Tongue (tissue), 3 donors: ENCODE measurements at places on chromosomes 12 and 14.

GRCh38 chr14:72308967-72309485 lies 376.8 kb downstream of the RGS6 start:
- DNase-seq, result no peak

DNA sequence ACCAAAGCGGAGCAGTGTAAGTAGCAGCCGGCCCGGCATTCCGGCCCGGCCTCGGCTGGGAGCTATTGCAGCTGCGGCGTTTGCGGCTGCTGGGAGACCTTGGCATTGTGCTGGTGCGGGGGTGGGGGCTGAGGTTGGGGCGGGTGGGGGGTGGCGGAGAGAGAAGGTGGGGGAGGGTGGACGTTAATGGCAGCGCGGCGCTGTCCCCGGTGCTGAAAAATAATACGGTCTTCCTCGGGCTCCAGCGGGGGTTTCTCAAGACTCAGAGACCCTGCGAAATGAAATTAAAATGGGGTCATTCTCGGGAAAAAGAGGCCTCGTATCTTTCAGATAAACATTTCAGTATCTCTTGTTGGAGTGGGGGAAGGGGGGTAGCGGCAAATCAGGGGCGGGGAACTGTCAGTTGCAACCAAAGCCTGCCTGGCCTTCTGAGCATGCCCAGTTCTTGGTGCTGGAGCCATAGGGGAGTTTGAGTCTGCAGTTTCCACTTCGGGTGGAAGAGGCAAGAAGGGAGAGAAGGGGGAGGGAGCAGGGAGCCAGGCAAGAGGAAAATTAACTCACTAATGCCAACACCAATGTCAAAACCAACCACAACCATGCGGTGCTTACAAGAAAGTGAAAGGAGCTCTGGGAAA lies 414 bp downstream of the UNC79 start:
- DNase-seq, result peak; percentile 70

DNA sequence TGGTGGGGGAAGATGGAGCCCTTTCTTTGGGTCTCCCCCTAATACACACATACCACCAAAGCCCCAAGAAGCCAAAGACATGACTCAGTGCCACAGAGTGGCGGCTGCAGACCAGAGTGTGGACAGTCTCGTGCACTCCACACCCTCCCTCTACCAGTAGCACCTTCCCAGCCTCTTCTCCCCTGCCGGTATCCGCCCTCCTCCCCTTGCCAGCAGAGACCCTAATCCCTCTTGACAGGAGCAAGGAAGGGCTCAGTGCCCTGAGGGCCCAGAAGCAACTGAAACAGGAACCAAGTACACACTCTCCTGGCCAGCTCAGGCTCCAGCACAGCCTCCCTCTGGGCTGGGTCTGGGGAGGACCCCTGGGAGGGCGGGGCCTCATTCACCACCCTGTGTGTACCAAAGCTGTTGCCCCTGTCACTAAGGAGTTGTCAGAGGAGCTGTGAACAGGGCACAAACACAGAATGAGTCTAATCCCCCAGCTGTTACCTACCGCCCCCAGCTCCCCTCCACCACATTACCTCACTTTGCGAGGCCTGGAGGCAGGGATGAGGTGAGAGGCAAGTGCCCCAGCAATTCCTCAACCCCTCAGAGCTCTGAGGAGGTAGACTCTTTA lies 8.2 kb downstream of the SPRYD3 start:
- peak; percentile 82 for DNase-seq

DNA sequence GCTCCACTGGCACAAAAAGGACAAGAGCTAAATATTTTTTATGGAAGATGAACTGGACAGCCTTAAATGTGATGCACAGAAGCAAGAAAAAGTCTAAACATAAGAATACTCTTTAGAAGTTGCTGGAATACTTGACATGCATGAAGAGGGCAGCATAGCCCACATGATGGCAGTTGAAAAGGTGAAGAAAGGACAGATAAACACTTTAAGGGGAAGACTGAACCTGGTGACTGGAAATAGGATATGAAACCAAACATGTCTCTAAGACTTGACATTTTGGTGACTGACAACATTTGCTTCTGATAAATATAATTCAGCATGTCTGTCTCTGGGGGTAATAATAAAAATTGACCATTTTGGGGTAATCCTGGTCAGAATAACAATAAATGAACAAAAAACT lies 273.1 kb downstream of the CCDC91 start:
- no peak for DNase-seq

- DNase-seq, result no peak
Observed at GRCh38 chr14:64229489-64229888, 64.7 kb downstream of the ESR2 start.

- DNase-seq, result no peak
Observed at GRCh38 chr12:85394809-85395208, 114.8 kb downstream of the ALX1 start.

DNA sequence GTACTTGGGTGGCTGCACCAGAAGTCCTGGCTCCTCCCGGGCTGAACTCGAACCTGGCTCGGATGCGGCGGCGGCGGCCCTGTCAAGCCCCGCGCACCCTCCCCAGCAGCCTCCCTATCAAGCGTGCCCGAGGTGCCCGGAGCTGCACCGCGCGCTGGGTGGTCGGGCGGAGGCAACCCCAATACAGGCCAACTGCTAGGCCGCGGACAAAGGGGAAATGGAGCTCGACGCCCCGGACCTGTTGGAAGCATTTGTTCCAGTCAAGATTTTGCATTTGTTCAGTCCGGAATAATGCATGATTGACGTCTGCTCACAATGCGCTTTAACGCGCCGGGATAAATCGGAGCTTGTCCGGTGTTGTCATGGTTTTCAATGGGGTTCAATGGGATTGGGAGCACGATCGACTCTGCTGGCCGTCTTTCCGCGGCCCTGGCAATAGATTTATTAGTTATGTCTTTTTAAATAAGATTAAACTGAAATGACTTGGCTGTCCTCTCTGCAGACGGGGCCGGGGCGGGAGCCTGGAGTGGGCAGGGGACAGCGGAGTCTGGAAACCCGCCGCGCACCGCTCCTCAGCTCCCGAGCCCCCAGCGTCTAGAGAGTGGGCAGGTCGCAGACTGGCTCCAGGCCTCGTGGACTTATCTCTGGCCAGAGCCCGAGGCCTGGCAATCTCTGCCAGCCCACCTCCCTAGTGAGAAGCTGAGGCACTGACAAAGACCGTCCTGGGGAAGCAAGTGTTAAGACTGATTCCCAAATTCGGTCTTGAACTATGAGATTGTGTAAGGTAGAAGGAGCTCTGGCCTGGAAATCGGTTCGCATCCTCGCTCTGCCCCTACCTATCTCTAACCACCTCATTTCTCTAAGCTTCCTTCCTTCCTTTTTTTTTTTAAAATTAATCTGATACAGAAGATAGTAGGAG lies 1.7 kb upstream of the NKX2-8 start:
- no peak for DNase-seq

DNA sequence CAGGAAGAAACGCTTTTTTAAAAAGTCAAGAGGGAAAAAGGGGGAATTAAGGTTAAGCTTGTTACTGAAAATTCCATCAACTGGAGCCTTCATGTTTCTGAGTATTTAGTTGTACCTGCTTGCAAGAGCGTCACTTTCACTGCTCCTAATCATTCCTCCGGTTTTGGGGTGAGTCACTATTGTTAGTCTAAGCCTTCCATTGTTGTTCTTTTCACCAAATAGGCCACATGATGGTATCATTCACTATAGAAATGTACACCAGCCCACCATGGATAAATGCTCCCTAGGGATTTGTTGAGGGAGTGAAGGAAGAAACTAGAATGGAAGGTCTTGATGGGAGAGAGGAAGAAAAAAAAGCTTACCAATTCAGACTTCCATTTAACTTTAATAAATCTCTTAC lies 3.0 kb downstream of the IL22 start:
- no peak for DNase-seq

- DNase-seq, result no peak
Observed at GRCh38 chr12:94516985-94517384, 57.3 kb upstream of the CEP83 start.

DNA sequence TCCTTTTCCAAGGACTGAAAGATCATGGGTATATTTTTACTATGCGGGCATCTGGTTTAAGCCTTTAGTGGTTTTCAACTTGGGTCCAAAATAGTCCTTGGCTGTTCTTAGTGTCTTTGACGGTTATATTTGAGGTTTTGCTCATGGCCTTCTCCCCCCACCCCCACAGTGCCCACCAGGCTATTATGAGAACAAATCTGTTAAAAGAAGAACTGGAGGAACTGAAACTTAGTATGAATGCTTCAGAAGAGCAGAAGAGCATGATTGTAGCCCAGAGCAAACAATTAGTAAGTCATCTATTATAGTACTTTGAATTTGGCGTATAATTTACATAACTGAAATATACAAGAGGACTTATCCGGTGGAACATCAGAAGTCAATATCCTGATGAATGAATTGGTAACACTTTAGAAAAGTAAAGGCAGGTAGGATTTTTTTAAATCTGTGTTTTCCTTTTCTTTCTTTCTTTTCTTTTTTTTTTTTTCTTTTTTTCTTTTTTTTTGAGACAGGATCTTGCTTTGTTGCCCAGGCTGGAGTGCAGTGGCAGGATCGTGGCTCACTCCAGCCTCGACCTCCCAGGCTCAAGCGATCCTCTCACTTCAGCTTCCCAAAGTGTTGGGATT lies 71.8 kb upstream of the BCAT1 start:
- DNase-seq, result no peak

GRCh38 chr14:50051106-50051505 lies 65.3 kb downstream of the VCPKMT start:
- DNase-seq, result no peak

- peak; percentile 10 for DNase-seq
Observed at GRCh38 chr12:78473136-78473535, 391.4 kb upstream of the SYT1 start.

DNA sequence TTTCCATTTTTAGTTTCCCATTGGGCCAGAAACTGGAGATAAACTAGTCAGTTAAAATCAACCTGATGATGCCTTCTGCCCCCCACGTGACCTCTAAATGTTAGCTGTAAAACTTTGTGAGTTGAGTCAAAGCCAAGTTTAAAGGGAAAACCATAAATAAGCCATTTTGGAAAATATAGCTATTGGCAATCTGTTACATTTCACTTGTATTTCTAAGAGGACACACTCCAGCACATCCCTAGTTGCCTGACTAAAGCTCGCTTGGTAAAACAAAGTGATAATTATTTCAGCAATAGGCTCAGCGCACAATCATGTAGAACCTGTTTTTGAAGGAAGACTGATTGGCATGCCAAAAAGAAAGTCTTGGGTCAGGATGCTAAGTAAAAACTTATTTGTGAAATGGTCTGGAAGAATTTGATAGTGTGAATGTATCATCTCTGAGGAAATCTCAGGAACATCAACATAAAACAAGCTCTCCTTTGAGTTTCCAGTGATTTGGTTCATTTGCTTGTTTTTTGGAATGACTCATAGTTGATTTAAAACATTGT lies 49.2 kb upstream of the AEBP2 start:
- peak; percentile 84 for DNase-seq

GRCh38 chr14:29109589-29109988 lies 343.0 kb downstream of the FOXG1 start:
- DNase-seq, result no peak

DNA sequence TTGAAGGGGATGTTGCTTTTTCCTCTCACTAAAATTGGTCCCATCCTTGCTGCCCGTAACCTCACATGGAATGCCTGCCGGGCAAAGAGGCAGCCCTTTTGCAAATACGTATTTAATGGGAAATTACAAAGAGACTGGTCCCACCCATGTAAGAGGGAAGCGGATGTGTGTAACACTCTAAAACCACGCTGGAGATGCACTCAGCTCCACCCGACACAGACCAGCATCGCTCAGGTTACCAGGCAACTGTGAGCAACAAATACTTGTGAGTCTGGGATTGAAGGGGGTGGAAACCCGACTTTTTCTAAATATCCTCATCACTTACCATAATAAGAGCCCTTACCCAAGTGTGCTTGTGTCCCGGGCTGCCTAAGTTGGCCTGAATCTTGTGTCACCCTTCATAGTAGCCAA lies 47.7 kb downstream of the ELK3 start:
- DNase-seq, result peak; percentile 88

- DNase-seq, result no peak
Observed at GRCh38 chr14:77848031-77848430, 48.1 kb downstream of the ADCK1 start.

DNA sequence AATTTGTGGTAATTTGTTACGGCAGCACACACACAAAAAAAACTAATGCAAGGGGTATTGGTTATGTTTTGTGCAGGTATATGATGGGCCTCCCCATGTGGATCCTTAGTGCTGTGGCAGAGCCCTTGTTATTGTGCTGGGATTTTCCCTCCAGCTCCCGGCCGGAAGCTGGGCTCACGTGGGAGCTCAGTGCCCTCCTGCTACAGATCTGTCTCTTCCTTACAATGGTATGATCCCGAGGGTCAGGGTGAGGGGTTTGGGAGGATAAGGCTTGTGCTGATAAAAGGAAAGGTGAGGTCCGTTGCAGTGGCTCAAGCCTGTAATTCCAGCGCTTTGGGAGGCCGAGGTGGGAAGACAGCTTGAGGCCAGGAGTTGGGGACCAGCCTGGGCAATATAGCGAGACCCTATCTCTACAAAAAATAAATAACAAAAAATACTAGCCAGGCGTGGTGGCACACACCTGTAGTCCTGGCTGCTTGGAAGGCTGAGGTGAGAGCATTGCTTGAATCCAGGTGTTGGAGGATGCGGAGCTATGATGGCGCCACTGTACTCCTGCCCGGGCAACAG lies 861 bp upstream of the SLC48A1 start:
- no peak for DNase-seq

DNA sequence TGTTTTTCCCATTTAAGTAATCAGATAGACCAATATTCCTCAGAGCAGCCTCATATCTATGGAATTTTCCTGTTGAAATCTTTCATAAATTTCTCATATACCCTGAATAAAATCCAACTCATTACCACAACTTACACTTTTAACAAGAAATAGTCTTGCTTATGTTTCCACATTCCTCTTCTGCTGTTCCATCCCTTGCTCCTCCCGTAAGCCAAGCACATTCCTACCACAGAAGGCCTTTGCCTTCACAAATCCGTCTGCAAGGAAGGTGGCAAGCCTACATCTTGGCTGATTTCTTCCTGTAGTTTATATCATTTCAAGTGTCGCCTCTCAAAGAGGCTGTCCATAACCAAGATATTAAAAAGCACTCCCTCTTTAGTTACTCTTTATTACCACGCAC lies 127.7 kb downstream of the C12orf50 start:
- DNase-seq, result no peak

DNA sequence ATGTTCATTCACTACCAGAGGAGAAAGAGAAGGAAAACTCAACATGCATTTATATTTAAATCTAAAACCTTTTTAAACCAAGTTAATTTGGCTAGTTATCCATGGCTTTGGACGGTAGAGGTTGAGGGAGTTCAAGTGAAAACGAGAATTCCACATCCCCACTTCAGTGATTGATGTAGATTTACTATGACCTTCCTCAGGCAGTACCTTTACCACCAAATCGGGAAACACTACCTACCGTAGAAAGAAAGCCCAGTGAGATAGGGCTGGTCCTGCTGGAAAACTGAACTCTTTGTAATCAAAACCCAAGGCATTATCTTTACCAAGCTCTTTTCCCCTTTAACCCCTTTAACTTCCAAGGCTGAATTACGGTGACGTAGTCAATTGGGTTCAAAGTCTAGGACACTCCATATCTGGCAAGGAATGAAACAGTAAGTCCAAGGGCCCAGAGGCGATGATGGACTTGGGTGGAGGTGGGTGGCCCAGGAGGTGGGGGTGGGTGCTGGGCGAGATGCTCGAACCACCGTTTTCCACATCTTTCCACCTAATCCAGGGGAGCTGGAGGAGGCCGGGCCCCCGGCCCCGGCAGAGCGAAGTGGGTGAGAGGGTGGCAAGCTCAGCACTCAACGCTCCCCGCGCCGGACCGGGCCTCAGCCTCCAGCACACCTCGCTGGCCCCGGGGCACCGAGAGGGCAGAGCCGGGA lies 618 bp downstream of the SEC23A start:
- DNase-seq, result peak; percentile 60

GRCh38 chr12:91857813-91858542 lies 287.7 kb downstream of the BTG1 start:
- DNase-seq, result no peak
